ENCODE measurements at places on chromosomes 12 and 14.

DNA sequence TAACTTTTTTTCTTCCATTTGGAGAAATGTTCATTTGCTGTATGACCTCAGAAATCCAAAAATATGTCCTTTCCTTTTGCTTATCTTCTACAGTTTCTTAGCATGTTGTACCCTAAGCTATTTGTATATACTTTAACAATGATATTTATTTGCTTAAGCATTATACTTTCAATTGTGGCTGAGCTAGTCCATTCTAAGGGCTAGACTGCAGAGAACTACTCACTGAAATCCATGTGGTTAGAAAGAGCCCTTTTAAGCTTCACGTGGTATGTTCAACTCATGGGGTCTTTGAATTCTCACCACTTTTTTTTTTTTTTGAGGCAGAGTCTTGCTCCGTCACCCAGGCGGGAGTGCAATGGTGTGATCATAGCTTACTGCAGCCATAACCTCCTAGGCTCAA, 122.5 kb downstream of the HMGA2 start:
- no peak for DNase-seq

- peak; percentile 53 for DNase-seq
These were observed 38.1 kb downstream of the BBS10 start for GRCh38 chr12:76310110-76310509.

DNA sequence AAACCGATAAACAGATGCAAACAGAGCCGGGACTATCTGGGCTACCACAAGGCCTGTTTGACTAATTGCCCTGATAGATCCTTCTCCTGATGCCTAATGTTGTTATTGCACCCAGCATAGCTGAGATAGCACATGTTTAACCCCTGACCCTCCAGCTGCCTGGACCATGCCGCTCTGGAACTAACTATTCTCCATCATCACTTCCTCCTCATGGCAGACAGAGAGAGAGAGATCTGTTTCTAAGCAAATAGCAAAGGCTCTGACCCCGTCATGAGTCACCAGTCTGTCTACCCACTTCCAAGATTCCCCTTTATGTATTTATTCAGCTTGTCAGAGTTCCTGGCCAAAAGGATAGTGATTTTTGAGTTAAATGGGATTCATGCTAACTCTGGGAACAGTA, 58.2 kb upstream of the FLRT2 start:
- peak; percentile 99 for DNase-seq

DNA sequence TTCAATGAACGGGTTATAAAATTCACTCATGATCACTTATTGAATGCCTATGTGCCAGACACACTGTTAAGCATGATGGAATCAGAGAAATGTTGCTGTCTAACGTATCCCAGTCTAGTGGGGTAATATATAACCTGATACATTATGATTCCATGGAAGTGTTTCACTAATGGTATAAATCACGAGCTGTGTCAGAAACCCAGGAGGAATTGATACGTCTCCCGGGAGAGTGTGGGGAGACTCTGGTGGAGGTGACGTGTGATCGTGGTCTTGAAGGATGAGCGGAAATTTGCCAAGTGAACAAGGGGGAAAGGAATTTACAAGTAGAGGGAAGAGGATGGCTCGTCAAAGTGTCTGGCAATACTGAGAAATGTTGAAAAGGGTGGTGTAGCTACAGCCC, 26.5 kb downstream of the MANSC1 start:
- no peak for DNase-seq

DNA sequence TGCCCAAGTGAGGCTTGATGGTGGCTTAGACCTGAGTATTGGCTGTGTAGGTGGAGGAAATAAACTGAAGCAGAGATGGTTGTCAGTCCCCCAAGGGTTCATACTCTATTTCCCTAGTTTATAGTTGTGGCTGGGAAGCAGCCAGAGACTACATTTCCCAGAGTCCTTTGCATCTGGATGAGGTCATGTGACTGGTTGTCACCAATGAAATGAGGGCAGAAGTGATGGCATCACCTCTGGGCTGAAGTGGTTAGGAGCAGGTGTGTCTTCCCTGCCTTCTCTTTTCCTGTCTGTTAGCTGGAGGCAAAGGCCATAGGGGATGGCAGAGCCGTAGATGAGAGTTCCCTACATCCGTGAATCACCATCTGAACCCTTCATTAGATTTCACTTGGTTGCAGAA, 16.3 kb upstream of the NOS1 start:
- no peak for DNase-seq
